Stimulated activated CD4-positive, alpha-beta T cell treated with anti-CD3 and anti-CD28 coated beads, TNF-alpha, amount 100 ng/mL, for 1 hour (primary cell): ENCODE measurements at places on chromosomes 6 and 20.

DNA sequence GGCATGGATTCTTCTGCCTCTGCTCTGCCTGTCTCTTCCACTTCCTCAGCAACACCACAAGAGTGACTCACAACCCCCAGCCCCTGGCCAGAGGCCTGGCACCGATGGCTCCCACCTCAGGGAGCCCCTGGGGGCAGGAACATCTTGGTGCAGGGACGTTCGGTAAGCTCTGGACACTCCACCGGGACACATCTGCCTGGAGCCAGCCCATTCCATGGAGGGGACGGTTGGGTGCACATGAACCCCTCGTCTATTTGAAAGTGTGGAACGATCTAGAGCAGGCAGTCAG, 246.5 kb downstream of the ERMARD start:
- no peak for DNase-seq

DNA sequence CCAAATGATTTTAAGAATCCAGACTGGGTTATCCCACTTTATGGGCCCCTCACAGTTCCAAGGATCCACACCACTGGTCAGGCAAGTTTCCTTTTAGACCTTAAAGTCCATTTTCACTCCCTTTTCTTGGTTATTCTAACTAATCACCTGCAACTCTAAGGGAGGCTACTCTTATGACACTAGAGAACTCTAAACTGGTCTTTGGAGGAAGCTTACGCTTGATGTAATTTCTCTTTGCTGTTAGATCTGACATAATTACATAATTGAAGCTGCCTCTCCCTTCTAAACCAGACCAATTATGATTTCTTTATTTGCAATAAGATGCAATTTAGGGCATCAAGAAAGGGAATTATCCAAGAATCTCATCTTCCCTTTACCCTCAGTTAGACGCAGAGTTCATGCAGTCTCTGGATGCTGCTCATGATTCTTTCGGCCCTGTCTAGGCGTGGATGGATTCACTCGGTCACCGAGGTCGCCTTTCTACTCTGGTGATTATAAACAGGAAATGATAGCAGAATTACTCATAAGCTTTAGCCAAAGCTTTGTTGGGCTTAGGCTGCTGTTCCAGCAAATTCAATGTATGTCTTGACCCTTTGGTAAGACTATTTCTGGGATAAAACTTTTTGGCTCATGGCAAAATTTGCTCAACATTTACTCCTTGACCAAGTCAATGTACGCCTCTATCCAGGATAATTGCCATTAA, 166.4 kb upstream of the PRND start:
- DNase-seq, result no peak

DNA sequence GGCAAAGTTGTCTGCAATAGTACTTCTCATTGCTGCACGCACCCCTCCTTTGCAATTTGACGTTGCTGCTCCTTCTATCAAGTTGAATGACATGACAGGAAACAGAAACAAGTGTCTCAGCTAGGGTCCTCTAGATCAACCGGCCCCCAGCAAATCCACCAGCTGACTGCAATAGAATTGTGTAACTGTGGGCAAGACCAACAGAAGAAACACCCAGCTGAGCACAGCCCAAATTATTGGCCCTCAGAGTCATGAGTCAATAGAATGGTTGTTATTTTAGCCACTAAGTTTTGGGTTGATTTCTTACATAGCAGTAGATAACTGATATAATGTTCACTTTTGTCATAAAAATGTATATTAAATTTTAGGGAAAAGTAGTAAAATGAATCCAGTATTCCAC, 202.7 kb downstream of the MAFB start:
- no peak for DNase-seq

DNA sequence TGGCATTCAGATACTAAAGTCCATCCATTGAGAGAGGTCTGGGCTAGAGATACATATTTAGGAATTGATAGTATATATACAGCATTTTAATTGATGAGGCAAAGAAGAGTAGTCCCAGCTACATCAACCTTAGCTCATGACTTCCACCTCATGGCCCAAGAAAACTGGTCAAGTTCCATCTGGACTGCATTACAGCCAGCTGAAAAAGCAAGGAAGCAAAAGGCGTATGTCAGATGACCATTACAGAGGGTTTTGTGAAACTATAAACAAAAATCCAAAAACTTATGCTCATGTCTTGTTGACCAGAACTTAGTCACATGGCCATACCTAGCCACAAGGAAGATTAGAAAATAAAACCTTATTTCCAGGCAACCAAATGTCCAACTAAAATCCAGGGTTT, 46.8 kb upstream of the RNF146 start:
- DNase-seq, result no peak

DNA sequence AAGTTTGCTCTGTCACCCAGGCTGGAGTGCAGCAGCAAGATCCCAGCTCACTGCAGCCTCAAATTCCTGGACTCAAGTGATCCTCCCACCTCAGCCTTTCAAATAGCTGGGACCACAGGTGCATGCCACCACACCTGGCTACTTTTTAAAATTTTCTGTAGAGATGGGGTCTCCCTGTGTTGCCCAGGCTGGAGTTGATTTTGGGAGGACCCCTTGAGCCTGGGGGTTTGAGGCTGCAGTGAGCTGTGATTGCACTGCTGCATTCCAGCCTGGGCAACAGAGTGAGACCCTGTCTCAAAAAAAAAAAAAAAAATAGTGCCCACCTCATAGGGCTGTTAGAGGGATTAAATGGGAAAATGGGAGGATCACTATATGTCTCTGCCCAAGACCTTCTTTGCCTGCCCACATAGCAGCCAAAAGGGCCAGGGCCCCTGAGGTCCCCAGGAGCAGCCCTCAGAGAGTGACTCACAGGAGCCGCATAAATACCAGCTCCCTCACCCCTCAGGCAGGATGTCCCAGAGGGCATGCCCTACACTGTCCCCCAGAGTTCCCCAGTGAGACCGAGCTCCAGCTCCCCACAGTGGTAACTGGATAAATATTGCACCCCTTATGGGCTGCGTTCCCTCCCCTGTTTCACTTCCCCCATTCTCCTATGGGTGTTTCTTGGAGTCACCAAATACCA, 11.7 kb upstream of the MDGA1 start:
- DNase-seq, result no peak

- no peak for DNase-seq
Observed at GRCh38 chr6:169189686-169190085, 64.0 kb downstream of the THBS2 start.

GRCh38 chr6:6319952-6320811, at the start of gene F13A1:
TSS of gene F13A1 (minus strand) at chr6:6320662. CDS start at chr6:6318664, 1,998 bp downstream.
- no peak for DNase-seq

DNA sequence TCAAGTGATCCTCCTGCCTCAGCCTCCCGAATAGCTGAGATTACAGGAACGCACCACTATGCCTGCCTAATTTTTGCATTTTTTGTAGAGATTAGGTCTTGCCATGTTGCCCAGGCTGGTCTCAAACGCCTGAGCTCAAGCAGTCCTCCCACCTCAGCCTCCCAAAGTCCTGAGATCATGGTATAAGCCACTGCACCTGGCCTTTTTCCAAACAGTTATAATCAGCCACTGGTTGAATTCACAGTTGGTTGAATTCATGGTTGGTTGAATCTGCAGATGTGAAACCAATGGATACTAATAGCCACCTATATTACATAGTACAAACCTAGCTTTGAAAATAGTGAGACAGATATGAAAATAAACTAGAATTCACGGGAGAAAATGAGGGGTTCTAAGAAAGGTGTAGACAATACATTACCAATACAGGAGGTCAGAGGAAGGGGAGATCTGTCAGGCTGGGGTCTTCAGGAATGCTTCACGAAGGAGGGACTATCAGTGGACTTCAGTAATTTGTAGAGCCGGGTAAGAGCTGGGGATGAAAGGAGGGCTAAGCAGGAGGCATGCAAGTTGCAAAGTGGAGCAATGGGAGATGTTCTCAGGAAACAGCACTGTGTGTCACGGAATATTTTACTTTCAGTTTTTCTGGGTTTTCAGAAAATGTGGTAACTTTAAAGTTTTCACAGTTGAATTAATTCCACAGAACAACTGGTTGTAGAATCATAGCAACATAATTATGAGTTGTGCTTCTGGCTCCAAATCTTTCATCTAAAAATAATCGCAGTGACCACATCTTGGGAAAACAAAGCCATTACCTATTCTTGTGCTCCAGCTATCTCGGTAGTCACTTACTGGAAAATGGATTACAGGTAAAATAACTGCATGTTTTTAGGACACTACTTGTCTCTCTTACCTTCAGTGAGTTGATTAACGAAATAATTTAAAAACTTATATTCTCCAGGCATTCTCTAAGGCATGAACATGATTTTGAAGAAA, 12.9 kb upstream of the CEP85L start:
- DNase-seq, result no peak

DNA sequence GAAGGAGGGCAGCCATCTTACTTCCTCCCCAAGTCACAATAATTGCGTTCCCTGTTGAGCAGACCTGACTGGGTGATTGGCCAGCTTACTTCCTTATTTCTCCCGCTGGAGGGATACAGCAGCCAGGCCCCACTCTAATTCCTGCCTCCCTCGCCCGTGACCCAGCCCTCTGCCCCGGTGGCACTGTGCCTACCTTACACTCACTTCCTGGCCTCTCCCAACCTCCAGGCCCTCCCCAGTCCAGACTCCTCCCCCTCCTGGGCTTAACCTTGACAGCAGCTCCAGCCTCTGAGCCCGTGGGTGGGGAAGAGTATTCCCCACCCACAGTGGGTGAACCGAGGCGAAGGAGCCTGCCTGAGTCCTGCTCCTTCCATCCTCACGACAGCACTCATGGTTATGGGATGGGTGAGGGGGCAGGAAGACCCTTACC, 3.0 kb downstream of the BAK1 start:
- DNase-seq, result no peak

DNA sequence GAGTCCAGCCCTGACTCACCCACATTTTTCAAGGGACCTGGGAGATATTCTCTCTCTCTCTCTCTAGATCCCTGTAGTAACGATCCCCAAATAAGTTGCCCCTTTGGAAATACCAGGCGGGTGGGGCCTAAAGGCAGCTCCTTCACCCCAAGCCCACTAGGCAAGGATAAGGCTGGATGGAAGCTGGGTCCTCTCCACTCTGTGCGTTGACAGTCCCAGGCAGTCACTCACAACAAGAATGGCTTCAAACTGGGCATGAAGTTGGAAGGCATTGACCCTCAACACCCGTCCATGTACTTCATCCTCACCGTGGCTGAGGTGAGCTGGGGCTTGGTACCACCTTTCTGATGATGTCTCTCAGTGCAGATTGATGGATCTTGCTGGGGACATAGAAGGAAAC, 21.6 kb downstream of the L3MBTL1 start:
- no peak for DNase-seq
